Cardiac muscle cell (in vitro differentiated cells and primary cell): ENCODE measurements at places on chromosomes 11 and 22.

DNA sequence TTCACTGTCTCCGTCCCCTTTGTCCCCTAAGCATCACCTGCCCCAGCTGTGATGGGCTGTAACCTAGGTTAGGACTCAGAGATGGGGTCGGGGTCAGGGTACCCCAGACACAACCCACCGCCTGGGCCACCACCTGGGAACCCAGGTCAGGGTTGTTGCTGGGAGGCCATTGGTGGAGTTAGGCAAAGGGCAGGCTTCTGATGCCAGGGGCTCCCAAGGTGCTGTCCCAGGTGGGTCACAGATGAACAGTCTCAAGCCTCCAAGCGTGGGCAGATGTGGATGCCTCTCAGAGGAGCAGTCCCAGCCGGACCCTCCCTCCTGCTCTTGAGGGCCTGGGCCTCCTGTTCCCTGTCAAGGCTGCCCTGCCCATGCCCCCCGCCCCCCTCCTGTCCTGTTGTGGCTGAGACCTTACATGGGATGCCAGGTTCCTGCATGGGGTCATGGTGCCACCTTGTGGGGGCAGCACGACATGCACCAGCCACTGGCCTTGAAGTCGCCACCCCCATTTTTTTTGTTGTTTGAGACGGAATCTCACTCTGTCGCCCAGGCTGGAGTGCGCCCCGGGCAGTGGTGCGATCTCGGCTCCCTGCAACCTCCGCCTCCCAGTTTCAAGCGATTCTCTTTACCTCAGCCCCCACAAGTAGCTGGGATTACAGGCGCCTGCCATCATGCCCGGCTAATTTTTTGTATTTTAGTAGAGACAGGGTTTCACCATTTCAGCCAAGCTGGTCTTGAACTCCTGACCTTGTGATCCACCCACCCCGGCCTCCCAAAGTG, 12.1 kb downstream of the GATD1 start:
- H3K4me3 ChIP-seq, result no peak overlapping the region
- peak overlapping the region; percentile 22 for H3K27ac ChIP-seq
- no peaks in the 10 kb centered on the region for H3K27me3 ChIP-seq
- H3K36me3 ChIP-seq, result peaks cover 18% of the 10 kb centered on the region

GRCh38 chr11:117828611-117829368, 4.2 kb upstream of the FXYD2 start:
- H3K36me3 ChIP-seq, result no peaks in the 10 kb centered on the region
- DNase-seq, result peak; percentile 68
- peaks cover 4% of the 10 kb centered on the region for H3K4me1 ChIP-seq
- no peak overlapping the region for H3K4me3 ChIP-seq
- H3K27ac ChIP-seq, result no peak overlapping the region

GRCh38 chr22:30250661-30251267, 4.2 kb upstream of the LIF start:
- no peak for DNase-seq
- H3K27me3 ChIP-seq, result peaks cover 21% of the 10 kb centered on the region
- no peak overlapping the region for H3K27ac ChIP-seq
- H3K4me1 ChIP-seq, result peaks cover 3% of the 10 kb centered on the region

DNA sequence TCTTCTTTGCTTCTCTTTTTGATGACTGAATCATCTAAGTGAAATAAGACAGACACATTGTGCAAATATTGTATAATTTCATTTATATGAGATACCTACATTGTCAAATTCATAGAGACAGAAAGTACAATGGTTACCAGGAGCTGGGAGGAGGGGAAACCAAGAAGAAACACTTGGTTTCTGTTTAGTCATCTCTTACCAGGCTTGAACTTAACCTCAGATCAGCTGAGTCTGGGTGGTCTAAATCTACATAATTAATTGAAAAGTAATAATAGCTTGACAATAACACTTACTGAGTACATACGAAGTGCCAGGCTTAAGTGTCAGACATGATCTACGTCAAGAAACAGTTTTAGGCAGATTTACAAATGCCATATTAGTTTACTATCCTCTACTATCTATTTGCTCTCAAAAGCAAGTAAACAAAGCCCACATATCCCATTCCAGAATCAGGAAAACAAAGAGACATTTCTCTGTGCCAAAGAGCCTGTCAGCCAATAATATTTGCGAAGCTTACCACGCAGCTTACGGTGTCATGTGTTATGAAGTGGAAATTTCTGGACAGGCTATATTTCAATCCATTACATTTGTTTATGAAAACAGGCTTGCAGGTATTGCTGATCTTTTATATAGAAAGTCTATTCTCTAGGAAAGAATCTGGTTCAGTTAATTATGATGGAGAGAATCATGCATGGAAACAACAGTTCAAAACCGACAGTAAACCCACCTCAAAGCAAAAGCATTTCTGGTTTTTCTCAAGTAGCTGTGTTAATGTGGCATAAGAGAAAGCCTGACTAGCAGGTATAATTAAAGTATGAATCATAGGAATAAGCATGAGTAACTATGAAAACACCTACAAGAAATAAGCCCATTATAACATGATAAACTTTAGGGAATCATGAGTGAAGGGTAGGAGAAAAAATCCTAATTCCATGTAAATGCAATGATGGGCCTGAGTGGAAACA, 2.7 kb upstream of the ARHGAP42 start:
- DNase-seq, result no peak
- H3K36me3 ChIP-seq, result no peaks in the 10 kb centered on the region
- peak overlapping the region; percentile 6 for H3K27ac ChIP-seq
- no peaks in the 10 kb centered on the region for H3K27me3 ChIP-seq

DNA sequence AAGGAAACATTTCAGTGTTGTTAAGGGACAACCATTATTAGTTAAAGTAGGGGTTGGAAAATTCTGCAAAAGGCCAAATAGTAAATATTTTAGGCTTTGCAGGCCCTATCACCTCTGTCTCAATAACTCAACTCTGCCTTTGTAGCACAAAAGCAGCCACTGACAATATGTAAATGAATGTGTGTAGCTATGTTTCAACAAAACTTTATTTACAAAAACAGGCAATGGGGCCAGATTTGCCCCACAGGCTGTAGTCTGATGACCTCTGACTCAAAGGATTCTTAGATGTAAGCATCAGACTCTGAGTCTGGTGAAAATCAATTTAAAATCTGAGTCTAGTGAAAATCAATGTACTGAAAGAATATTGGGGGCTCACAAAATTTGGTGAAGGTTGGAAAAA, 50.3 kb downstream of the PAK1 start:
- no peak overlapping the region for H3K4me3 ChIP-seq
- H3K36me3 ChIP-seq, result no peaks in the 10 kb centered on the region
- no peaks in the 10 kb centered on the region for H3K27me3 ChIP-seq

- no peak for DNase-seq
- no peak overlapping the region for H3K4me3 ChIP-seq
- no peaks in the 10 kb centered on the region for H3K27me3 ChIP-seq
- no peaks in the 10 kb centered on the region for H3K4me1 ChIP-seq
- H3K36me3 ChIP-seq, result no peaks in the 10 kb centered on the region
Measured at GRCh38 chr22:32044913-32045312, 1.9 kb downstream of the SLC5A1 start.

- H3K27me3 ChIP-seq, result no peaks in the 10 kb centered on the region
- DNase-seq, result no peak
- no peaks in the 10 kb centered on the region for H3K36me3 ChIP-seq
- no peak overlapping the region for H3K4me3 ChIP-seq
- H3K4me1 ChIP-seq, result no peaks in the 10 kb centered on the region
- H3K27ac ChIP-seq, result no peak overlapping the region
Measured at GRCh38 chr11:86117712-86118063, 48.8 kb upstream of the PICALM start.
